ENCODE measurements at places on chromosomes 13 and 19. TPM values are rescaled to one million over a fixed set of nuclear protein-coding genes. Genes with fewer than 3 reads are reported as not detected.

GRCh38 chr13:20713014-20713376 is 9.5 kb downstream of the IL17D start:
- DNase-seq, result no peak

DNA sequence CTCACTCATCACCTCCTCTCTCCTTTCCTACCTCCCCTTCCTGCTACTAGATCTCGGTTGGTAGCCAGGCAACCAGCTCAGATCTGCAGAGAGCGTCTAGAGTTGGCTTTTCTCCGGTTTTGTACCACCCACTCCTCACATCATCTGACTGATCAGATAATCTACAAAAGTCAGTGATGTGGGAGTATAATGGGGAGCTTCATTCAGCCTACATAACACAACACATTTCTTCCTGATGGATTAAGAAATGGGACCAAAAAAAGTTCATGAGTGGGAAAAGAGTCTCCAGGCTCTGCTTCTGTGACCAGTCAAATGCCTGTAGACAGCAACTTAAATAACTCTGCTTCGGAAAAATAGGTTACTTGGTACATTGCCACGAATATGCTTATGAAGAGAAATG is 279.8 kb downstream of the DCLK1 start:
- DNase-seq, result no peak

The ATCAY gene
- total RNA-seq, result not detected

GRCh38 chr13:26074706-26075105 is 22.9 kb upstream of the SHISA2 start:
- no peak for DNase-seq

DNA sequence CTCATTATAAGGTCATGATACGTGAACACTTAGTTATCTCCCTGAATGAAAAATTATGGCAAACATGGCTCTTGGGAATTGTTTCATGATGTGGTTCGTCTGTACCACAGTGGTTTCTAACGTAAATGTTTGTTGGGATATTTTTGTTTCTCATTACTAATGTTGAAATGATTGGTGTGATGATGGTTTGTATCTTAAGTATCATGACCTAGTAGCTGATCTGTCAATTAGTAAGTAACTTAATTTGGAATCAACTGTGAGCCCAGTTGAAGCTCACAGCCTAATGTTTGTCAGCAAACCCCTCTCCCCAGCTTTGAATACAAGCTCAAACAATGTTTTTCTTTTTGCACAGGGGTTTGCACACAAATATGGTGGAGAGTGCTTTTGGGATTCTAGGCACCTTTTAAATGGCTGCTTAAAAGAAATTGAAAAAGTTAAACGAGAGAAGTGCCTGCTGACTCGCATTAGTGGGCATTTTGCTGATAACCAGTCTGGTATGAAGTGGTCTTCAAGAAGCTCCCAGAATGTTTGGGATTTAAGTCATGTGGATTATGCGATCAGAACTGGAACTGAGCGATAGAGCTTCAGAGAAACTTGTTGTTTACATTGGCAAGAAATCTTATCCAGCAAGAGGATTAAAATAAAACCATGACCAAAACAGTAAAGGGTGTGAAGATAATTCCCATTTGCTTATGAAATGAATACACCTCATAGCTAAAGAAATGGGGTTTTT is 68.2 kb downstream of the LMO7 start:
- no peak for DNase-seq

DNA sequence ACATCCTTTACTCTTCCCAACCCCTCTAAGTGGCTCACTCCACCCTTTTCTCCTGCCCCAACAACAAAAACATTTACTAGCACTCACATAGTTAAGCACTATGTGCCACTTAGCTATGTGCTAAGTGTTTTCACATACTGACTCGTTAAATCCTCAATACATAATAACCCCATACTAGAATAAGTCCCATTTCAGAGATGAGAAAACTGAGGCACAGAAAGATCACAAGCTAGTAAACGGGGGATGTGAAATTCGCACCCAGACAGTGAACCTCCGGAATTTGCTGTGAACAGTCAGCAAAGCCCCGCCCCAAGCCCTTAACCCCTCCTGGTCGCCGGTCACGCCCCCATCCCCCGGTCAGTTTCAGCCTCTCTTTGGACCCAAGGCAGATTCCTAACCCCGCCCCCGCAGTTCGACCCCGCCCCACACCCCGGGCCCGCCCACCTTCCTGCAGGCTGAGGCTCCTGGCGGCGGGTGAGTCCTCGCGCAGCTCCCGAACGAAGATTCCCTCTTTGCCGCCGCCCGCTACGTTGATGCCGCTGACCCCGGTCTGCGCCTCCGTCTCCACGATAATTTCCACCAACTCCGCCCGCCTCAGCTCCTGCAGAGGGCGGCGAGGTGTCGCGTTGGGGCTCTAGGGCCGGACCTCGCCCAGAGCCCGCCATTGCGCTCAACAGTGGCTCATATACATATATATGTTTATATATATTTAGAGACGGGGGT is 9.8 kb downstream of the PRX start:
- DNase-seq, result no peak

DNA sequence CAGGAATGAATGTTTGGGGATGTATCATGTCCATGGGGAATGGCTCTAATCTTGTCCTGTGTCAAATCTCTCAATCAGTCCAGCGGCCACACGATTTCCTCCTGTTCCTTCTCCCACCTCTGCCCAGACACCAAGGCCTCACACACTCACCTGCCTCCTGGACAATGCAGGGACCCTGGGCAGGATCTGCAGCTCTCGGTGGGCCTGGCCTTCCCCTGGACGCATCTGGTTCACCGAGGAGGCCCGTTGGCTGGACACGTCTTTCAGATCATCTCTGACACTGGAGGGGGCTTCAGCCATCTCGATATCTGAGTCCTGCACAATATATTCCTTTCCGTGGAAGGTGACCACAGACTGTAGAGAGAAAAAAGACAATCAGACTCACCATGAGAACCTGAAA is 21.4 kb downstream of the ZSCAN5C start:
- DNase-seq, result no peak

DNA sequence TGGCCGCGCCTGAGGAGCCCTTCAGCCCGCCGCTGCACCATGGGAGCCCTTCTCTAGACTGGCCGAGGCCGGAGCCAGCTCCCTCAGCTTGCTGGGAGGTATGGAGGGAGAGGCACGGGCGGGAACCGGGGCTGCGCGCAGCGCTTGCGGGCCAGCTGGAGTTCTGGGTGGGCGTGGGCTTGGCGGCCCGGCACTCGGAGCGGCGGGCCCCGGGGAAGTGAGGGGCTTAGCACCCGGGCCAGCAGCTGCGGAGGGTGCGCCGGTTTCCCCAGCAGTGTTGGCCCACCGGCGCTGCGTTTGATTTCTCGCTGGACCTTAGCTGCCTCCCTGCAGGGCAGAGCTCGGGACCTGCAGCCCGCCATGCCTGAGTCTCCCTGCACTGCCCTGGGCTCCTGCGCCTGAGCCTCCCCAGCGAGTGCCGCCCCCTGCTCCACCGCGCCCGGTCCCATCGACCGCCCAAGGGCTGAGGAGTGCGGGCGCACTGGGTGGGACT is 1890.0 kb upstream of the PCDH20 start:
- no peak for DNase-seq

The ZNF765 gene
- total RNA-seq, result 5.0 TPM

Data from glomerular endothelial cell (primary cell).